ENCODE measurements at places on chromosomes 1 and 21.

DNA sequence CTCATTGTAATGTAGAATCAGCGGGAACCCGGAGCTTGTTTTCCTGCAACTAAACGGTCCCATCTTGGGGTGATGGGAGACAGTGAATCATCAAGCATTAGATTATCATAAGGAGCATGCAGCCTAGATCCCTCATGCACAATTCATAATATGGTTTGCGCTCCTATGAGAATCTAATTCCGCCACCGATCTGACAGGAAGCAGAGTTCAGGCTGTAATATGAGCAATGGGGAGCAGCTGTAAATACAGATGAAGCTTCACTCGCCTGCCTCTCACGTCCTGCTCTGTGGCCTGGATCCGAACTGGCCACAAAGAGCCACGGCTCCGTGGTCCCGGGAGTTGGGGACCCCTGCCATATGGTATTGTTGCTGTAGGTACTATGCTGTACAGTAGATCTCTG, 1.6 kb downstream of the IFI44 start:
- peak overlapping the region; percentile 95 for H3K27ac ChIP-seq
- H3K36me3 ChIP-seq: peaks cover 19% of the 10 kb centered on the region
- DNase-seq: no peak
- peak overlapping the region; percentile 83 for H3K4me3 ChIP-seq

DNA sequence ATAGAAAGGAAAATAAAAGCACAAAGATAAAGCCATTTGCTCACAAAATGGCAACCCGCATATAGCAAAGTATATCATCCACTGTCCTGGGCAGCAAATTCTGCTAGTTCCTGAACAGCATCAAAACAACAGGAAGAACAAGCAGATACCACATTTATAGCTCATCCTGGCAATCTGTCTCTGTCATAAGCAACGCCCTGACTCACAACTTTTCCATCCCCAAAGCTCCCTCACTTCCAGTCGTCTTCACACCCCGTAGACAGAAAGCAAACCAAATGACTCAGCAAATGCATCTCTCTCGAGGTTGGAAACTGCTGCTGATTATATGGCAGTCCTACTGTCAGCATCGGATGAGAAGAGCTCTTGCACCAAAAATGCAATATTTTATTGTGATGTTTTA, 65.8 kb downstream of the AK5 start:
- DNase-seq: peak; percentile 6
- H3K27me3 ChIP-seq: no peaks in the 10 kb centered on the region
- H3K27ac ChIP-seq: no peak overlapping the region
- H3K36me3 ChIP-seq: no peaks in the 10 kb centered on the region

DNA sequence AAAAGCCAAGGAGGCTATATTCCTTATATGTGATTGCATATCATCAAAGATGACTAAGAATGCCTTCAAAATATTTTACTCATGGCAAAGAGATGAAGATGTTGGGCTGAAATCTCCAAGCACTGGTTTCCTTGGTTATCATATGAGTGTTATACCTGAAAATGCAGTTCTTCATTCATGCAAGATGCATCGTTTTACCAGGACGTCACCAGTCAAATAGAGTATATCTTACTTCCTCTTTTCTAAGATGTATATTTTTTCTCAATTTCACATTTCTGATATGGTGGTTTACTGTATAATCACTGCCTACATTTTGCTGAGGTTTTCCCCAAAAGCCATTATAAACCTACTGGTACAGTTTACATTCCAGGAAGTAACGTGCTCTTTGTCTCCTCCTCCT, 1085.7 kb downstream of the NCAM2 start:
- H3K4me3 ChIP-seq: no peak overlapping the region
- no peaks in the 10 kb centered on the region for H3K27me3 ChIP-seq
- no peaks in the 10 kb centered on the region for H3K36me3 ChIP-seq
- no peaks in the 10 kb centered on the region for H3K4me1 ChIP-seq
- H3K27ac ChIP-seq: no peak overlapping the region

DNA sequence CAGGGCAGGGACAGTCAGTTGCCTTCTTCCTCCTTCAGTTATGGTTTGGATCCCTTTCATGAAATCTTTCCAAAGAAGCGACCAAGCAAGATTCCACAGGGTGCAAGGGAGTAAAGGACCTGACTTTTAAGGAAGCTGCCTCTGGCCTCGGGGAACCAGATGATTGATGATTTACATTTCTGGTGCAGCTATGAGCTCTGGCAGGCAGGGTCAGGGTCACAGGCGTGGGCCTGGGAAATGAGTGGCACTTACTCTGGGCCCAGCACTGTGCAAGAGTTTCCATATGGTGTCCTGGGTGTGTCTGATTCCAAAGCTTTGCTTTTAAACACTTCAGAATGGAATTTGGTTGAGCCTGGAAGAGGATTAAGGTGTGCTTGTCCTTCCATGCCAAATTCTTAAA, 7.2 kb upstream of the CRABP2 start:
- peaks cover under 1% of the 10 kb centered on the region for H3K27me3 ChIP-seq
- no peak overlapping the region for H3K4me3 ChIP-seq
- no peak for DNase-seq
- H3K4me1 ChIP-seq: no peaks in the 10 kb centered on the region
- H3K27ac ChIP-seq: no peak overlapping the region

Measured in activated T-cell treated with anti-CD3 and anti-CD28 coated beads, Interleukin-2, amount 50 U/mL, for 72 hours (primary cell).